ENCODE measurements at places on chromosomes 16 and 17. TPM values are rescaled to one million over a fixed set of nuclear protein-coding genes. Genes with fewer than 3 reads are reported as not detected.

DNA sequence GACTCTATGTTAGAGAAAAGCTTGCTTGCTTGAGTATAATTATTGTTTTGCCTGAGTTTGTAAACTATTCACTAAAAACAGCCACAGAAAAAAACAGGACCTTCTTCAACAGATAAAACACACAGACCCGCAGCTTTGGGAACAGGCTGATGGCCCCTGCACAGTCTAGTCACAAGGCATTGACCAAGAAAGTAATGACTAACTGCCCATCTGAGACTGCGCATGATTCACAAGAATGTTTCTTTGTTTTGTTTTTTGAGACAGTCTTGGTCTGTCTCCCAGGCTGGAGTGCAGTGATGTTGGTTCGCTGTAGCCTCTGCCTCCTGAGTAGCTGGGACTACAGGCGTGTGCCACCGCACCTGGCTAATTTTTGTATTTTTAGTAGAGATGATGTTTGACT, 2.8 kb upstream of the ZKSCAN2 start:
- no peak for DNase-seq

GRCh38 chr17:82016061-82016874, 6.4 kb downstream of the CENPX start:
- no peak for DNase-seq

DNA sequence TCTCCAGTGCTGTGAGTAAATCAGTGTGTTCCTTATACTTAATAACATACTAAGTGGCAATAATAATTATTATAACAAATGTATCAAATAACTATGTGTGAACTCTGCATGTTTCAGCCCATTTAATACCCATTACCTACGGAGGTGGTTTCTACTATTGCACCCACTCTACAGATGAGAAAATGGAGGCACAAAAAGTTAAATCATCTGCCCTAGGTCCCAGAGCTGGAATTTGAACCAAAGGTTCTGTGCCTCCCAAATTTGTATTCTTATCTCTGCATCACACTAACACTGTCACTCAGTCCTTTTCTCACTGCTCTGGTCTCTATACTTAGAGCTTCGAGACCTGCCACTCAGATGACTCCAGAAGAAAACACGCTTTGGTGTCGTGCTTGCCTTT, 417.0 kb downstream of the MAF start:
- no peak for DNase-seq

- DNase-seq: no peak
These were observed 115.6 kb upstream of the HSBP1 start for GRCh38 chr16:83692224-83692623.

DNA sequence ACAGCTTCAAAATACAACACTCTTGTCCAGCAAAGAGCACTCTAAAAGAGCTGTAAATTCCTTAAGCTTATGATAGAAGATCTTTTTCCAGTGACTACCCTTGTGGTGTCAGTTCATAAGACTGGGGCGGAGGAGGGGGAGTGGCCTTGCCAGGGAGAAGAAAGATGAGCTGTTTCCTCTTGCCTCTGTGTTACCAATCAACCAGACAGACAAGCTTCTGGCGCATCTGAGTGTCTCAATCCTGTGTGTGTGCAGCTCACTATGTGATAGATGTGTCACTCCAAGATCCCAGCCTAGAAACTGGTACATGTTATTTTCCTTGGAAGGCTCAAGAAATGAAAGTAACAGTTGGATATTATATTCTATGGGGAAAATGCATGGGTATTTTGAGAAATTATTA, 167.4 kb upstream of the CACNG3 start:
- DNase-seq: no peak

DNA sequence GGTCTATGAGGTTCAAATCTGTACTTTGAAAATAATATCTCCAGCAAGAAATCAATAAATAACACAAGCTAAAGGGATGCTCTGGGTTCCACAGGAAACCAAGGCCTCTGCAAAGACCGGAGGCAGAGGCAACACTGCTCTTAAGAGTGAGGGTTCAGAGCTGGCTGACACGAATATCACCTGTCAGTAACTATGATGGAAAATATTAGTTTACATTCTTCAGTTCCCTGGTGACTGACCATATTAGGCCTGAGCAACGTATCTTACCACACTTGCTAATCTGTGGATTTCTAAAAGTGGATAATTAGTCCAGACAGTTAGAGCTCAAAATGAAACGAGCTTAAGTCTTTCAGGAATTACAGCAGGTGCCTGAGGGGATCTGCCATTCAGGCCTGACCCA, 459.3 kb downstream of the HS3ST3B1 start:
- DNase-seq: no peak

GRCh38 chr17:7262935-7263800, 890 bp upstream of the CLDN7 start:
- no peak for DNase-seq

- no peak for DNase-seq
These were observed 756 bp upstream of the MVP start for GRCh38 chr16:29819506-29819905.

DNA sequence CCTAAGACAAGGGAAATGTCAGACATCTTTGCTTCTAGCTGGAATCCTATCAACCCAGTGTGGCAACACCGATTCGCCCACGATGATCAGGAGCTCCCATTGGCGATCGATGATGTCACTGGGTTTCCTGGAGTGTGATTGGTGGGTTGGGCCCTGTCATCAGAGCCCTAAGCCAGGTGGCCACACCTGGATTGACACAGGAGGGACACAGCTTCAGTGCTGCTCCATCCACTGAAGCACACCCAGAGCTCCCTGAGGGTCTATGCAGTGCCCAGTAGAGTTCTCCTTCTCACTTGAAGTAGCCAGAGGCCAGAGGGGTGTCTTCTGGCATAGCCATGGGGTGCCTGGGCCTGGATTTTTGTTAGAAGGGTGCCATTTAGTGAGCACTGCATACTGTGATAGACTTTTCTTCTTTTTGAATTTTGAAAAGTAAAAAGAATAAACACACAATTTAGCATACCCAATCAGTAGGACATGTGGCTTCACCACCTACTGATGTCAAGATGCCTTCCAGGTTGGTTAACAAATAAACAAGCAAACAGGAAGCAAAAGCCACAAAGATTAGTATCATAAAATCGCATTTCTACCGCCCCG, 77.6 kb downstream of the CMIP start:
- DNase-seq: no peak

DNA sequence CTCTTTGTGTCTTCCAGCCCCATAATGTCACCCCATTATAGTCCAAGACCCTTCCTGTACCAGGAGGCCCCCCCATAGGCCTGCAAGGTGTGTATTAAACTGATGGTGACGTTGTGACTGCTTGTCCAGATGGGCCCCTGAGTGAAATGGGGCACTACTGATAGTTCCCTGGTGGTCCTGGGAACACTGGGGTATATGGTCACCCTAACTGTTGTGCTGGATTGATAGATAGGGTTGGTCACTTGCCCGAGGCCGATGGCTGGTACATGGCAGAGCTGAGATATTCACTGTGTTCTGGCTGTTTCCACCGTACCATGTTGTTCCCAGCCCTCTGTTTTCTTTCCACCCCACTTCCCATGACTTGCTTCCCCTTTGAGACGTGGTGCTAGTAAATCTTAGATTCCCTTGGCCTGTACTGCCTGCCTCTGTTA, 4.3 kb downstream of the CNP start:
- no peak for DNase-seq

DNA sequence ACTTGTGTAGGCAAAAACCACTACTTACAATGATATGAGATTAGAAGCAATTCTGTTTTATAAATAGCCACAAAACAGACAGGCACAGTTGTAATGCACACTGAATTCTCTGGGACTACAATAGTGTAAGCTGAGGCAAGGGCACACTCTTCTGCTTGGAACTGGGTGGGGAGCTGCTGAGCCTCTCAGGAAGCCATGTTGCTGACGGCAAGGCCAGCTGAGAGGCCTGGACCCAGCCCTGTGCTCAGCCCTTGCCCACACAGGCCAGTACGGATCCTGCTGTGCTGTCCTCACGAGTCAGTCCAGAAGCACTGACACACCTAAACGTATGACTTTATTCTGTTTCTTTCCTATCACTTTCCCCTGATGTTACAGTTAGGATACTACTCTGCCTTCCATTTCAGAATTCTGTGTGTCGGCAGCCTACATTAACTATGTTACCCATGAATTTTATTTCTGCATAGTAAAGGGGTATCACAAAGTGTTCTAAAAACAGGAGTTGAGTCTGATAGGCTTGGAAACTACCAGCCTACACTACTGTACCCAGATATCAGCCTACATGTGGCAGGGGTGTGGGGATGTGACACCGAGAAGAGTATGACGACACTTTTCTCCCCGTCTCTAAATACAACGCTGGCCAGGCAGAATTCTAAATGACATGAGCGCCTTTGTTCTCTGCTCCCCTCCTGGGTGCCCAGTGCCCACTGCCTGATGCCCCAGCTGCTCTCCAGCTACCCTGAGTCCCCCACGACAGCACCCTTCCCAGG, 41.1 kb upstream of the FAAP100 start:
- DNase-seq: no peak

GRCh38 chr16:21608639-21609328, 9.4 kb downstream of the METTL9 start:
- DNase-seq: no peak

DNA sequence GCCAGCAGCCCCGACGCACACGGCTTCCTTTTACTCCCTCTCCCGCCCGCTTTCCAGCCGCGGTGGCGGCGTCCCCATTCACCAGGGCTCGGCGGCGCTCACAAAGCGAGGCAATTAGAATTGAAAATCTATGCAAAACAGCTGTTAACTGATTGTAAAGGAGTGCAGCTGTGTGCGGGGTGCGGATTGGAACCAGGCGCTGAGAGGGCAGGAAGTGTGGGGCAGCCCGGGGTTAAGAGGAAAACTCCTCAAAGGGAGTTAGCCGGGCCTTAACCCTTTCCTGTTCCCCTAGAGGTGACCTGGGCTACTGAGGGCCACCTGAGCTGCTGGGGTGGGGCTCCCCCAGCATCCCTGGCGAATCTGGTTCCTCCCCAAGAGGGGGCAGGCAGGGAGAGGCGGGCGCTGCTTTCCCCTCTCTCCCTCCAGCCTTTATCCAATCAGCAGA, 5.8 kb upstream of the GSE1 start:
- no peak for DNase-seq

- DNase-seq: no peak
These were observed 744 bp upstream of the NF1 start for GRCh38 chr17:31093866-31094599.

DNA sequence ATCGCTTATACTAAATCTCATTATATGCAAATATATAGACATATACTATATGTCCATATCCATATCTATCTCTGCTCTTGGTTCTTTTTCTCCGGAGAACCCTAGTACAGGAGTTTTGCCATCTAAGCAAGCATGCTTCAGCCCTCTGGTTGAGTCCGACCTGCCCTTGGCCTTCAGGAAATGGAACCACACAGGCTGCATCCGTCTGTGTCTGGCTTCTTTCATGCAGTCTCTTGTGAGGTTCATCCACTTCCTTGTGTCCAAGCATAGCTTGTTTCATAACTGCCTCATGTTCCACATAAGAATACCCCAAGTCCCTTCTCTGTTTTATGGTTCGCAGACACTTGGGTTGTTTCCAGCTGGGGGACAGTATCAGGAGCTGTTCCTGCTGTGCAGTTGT, 16.8 kb downstream of the SNX20 start:
- no peak for DNase-seq

DNA sequence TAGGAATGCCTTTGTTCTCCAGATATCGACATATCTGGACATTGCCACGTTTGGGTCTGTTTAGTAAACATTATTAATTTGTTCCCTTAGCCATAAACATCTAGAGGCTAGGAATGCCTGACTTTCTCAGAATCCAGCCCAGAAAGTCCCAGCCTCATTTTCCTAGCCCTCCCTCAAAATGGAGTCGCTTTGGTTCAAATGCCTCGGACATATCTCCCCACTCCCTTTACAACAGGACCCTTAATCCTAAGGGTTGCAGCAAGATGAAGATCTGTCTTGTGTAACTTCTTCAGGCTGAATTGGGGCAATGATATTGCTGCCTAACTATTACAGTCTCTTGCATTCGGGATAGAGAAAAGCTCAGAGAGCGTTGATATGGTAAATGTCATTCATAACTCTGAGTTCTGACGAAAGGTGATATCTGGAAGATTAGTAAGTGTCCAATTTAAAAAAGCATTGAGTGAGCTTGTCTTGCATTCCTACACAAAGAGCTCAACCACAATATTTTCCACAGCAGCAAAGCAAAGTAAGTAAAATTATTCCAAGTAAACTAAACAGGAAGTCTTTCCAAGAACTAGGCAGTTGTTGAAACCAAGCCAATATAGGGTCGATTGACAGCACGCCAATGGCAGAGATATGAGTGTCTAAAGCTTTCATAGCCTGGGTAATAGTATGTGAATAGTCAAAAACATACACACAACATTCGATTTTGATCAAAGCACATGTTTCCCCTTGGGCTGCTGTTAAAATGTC, 46.0 kb upstream of the ARL4D start:
- no peak for DNase-seq

DNA sequence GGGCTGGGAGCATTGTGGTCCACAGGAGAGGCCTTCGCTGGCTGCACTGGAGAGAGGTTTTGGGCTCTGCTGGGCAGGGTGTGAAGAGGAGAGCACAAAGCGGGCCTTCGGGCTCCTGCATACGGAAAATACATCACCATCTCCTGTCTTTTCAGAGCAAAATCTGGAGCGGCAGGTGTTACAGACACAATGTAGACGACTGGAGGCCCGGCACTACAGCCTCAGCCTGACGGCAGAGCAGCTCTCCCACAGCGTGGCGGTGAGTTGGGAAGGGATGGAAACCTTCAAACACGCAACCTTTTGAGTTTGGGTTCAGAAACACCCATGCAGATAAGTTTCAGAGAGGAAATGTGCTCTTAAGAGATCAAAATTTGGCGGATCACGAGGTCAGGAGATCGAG, 17.9 kb downstream of the GINS2 start:
- DNase-seq: no peak

- no peak for DNase-seq
These were observed 6.7 kb downstream of the TSPOAP1 start for GRCh38 chr17:58321571-58322525.

- DNase-seq: peak; percentile 54
These were observed 18.9 kb upstream of the P2RX1 start for GRCh38 chr17:3935140-3935542.

GRCh38 chr17:55742272-55743102, 8.4 kb upstream of the PCTP start:
- no peak for DNase-seq

GRCh38 chr16:57798953-57799599, 3.2 kb downstream of the KIFC3 start:
- no peak for DNase-seq

Gene WNT9B
- total RNA-seq: not detected

Gene PTX4
- total RNA-seq: not detected

Gene TSNAXIP1
- 1.2 TPM for total RNA-seq

Gene RNU2-1
- not detected for total RNA-seq

Gene NOS2
- total RNA-seq: 0.26 TPM

Gene USP10
- 44.6 TPM for total RNA-seq

Gene MCRIP2
- 5.1 TPM for total RNA-seq

Gene NME1
- 38.1 TPM for total RNA-seq

Gene GP2
- total RNA-seq: 0.79 TPM

Gene KRTAP4-9
- not detected for total RNA-seq

Gene KRT9
- total RNA-seq: not detected

Gene TP53TG3F
- total RNA-seq: not detected

Gene TAT
- not detected for total RNA-seq

Gene VAT1L
- total RNA-seq: 33.2 TPM

Gene JPH3
- total RNA-seq: 0.95 TPM

Gene ITGAX
- total RNA-seq: 2.2 TPM

Gene UBTF
- total RNA-seq: 54.4 TPM

Gene MPP2
- 3.7 TPM for total RNA-seq

Gene SBK1
- 0.21 TPM for total RNA-seq
